ENCODE measurements at places on chromosomes 1 and 21.

- DNase-seq: no peak
Observed at GRCh38 chr21:19807201-19807600, 1191.0 kb upstream of the NCAM2 start.

DNA sequence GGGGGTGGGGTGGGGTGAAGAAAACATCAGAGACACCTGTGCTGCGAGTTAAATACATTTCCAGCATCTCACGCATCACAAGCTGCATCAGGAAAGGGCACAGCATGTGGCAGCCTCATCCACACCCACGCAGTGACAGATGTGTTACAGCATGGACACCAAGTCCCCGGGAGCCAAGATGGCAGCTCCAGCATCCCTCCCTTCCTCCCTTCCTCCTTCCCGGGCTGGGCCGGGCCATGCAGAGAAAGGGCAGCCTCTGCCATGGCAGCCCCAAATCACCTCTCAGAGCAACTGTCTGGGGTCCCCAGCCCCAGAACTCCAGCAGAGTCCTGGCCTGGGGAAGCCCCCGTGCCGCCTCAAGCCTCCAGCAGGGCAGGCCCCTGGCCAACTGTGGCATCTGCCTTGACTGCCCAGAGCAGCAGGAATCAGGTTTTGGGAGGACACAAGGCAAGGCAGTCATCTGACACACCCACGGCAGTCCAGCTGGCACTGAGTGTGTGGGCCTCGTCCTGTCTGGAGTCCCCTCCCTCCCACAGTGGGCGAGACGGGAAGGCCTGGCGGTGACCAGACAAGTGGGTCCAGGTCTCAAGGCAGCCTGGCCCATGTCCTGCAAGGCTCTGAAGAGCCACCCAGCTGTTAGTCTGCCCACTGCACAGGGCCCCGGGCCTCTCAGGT, 6.2 kb downstream of the SMIM1 start:
- DNase-seq: no peak

GRCh38 chr1:161427733-161428516, 60.2 kb upstream of the CFAP126 start:
- peak; percentile 43 for DNase-seq

GRCh38 chr1:59261537-59261936, 35.4 kb upstream of the FGGY start:
- no peak for DNase-seq

DNA sequence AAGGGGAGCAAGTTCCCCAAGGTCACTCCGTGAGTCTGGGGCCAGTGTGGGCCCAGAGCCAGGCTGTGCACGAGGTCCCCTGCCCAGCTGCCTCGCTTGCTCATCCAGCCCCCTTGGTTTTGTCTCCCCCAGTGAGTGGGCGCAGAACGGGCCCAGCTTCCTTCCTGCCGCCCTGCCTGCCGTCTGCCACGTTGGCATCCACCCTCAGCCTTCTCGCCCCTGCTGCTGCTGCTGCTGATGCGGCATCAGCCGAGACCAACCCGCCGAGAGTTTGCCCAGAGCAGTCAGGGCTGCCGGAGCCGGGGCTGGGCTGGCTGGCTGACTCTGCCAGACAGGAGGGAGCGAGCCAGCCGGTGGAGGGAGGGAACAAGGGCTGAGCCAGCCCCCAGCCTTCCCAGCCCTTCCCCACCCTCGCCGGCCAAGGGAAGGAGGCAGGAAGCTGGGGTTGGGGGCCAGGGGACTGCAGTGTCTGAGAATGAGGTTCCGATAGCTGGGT, 31.4 kb upstream of the WASF2 start:
- peak; percentile 68 for DNase-seq

DNA sequence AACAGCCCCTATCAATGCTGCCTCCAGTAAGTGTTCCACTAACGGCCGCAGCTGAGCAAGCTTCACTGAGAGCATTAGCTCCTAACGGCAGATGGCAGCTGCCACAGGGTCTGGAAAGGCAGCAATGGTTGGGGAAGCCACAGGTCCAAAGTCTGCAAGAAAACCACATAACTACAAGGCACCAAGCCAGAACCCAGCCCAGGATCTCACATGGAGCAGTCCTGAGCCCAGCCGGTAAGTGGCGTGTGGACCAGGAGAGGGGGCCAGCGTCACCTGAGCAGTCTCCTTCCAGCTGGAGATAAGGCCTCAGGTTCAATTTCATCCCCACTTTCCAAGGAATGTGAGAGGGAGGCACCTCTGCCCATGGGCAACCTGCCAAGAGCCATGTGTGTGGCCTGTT, 13.2 kb downstream of the SYT2 start:
- no peak for DNase-seq

GRCh38 chr1:228697207-228698016, 37.9 kb upstream of the RHOU start:
- peak; percentile 74 for DNase-seq

GRCh38 chr1:19507516-19507915, 22.2 kb upstream of the CAPZB start:
- no peak for DNase-seq

GRCh38 chr1:154880671-154881070, 10.6 kb upstream of the KCNN3 start:
- no peak for DNase-seq

DNA sequence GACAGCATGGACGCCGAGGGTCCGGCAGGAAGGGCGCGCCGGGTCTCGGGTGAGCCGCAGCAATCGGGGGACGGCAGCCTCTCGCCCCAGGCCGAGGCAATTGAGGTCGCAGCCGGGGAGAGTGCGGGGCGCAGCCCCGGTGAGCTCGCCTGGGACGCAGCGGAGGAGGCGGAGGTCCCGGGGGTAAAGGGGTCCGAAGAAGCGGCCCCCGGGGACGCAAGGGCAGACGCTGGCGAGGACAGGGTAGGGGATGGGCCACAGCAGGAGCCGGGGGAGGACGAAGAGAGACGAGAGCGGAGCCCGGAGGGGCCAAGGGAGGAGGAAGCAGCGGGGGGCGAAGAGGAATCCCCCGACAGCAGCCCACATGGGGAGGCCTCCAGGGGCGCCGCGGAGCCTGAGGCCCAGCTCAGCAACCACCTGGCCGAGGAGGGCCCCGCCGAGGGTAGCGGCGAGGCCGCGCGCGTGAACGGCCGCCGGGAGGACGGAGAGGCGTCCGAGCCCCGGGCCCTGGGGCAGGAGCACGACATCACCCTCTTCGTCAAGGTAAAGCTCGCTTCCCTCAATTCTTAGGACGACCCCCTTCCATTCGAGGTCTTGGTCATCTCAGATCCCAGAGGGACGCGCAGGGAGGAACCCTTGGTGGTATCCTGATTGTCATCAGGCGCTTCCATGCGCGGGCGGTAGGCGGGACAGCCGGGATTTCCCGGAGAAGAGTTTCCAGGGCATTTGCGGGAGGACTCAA, 1.6 kb downstream of the CLIC6 start:
- DNase-seq: peak; percentile 49

DNA sequence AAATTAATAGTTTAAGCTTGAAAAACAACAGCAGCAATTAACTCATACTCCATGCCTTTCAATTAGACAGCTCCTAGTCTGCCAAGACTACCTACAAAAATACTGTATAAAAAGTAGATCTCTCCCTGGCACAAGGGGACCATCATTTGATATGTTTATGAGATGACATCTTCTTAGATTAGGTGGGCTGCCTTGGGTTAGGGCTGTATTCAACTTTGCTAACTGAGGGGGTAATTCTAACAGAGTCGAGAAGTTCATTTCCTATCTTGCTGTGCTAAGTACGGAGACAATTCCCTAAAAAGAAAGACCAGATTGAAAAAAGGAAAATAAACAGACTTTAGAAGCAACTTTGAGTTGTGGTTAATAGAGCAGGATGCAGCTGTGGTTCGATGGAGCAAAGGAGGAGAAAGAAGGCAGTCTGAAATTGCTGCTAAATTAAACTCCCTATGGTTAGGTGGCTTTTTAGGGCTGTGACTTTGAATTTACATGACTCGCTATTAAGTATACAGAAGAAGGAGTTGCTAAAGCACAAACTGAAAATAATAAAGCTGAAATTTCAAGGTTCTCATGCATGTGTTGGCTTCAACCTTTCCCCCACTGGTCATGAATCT, 75.4 kb downstream of the CDC7 start:
- DNase-seq: no peak

DNA sequence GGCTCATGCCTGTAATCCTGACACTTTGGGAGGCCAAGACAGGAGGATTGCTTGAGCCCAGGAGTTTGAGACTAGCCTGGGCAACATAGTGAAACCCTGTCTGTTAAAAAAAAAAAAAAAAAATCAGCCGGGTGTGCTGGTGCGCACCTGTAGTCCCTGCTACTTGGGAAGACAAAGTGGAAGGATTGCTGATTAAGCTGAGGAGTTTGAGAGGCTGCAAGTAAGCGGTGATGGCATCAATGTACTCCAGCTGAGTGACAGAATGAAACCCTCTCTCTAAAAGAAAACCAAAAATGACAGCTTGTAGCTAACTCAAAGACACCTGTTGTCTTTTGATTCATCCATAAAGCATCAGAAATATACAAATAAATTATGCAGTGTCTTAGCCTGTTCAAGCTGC, 31.8 kb downstream of the SIPA1L2 start:
- no peak for DNase-seq

- no peak for DNase-seq
Observed at GRCh38 chr21:17708522-17709265, 96.0 kb upstream of the BTG3 start.

GRCh38 chr1:111227851-111228747, 586 bp downstream of the CHI3L2 start:
- peak; percentile 93 for DNase-seq

DNA sequence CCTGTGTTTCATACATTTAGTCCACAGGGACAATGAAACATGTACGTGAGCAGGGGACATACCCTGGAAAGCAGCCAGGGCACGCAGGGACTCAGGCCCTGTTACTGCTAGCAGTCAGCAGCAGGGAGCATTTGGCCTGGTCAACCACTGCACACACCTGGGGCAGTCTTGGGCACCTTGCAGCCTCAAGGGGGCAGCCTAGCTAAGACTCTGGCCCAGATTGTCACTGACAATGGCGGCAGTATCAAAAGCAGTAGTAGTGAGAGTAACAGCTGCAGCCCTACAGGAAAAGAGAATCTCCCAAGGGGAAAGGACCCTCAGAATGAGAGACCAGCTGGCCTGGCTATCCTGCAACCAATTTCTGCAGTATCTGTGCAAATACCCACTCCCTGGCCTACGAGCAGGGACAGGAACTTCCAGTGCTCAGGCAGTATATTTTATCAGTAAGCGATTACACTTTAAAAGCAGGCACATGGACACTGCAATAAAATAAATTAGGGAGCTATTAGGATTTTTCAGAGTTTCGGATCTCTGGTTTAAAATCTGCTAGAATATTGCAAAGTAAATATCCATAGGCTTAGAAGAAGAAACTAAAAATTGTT, 475.6 kb downstream of the LTN1 start:
- peak; percentile 10 for DNase-seq

DNA sequence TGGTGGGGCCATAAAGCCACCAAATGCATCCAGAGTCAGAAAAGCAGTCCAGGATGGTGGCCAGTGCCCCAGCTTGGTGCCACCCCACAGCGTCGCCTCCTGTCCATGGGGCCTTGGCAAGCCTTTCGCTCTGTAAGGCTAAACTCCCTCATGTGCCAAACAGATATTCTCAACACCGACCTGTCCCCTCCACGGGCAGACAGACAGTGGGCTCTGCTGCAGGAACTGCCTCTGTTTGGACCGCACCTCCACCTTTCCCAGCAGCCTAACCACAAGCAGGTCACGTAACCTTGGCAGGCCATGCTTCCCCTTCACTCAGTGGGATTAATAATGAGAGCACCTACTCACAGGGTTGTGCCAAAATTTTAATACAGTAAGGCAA, 11.7 kb downstream of the RUNX1 start:
- no peak for DNase-seq

GRCh38 chr1:154845174-154845573, 24.9 kb downstream of the KCNN3 start:
- DNase-seq: no peak

GRCh38 chr1:223835754-223836153, 10.0 kb downstream of the TP53BP2 start:
- DNase-seq: no peak

DNA sequence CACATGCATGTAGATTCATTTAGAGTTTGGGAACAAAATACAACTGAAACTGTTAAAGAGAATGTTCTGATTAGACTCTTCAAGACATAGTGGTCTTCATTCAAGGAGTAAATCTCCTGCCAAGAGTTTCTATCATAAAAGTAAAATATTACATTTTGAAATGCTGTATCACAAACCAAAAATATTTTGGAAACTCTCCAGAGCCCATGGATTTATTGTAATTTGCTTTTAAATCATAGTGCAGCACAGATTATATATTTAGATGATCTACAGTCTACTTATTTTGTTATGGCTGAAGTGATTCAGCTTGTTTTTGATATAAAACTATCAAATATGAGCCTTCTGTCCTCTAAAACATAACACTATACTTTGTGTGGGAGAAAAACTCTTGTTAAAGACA, 105.3 kb downstream of the DISP1 start:
- no peak for DNase-seq

DNA sequence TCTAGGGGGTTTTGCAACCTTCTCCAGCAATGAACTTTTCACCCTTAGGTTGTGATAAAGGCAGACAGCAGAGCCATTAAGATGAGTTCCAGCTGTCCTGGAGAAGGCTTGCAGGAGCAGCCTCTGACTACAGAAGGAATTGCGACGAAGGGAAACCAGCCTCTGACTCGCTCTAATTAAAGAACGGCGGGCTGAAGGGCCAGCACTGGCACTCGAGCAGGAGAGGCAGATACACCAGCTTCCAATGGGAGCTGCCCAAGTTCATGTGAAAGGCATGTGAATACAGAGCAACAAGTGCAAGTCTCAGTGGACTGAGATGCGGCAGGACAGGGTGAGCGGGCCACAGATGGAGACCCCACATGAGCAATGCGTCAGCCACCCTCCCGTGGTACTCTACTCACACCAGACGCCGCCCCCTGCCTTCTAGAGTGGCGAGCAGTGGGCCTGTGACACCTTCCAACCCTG, 15.7 kb downstream of the RCC2 start:
- DNase-seq: peak; percentile 67

- peak; percentile 69 for DNase-seq
Observed at GRCh38 chr21:37266515-37267221, 466 bp downstream of the VPS26C start.

GRCh38 chr21:17428484-17428869, 84.4 kb upstream of the CXADR start:
- DNase-seq: no peak

DNA sequence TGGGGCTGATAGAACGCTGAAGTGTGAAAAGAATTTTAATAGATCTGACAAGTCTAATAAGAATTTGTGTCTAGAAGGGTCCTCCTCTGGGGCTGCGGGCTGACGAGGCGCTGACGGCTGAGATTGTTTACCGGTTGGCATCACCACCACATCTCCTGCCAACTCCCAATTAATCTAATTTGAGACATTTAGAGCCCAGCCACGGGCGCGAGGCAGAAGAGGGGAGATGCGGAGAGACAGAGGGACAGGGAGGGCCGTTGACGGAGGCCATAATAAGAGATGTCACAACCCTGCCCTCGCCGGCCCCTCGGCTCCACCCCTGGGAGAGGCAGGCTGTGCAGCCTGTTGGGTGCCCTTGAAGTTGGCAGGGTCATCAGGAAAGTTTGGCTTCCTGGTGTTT, 109.3 kb downstream of the PAX7 start:
- no peak for DNase-seq

- no peak for DNase-seq
Observed at GRCh38 chr1:154493276-154493675, 8.7 kb upstream of the TDRD10 start.

- peak; percentile 93 for DNase-seq
Observed at GRCh38 chr1:236143104-236143948, 987 bp downstream of the GPR137B start.

GRCh38 chr1:225933072-225933471, 7.9 kb downstream of the LEFTY2 start:
- DNase-seq: peak; percentile 81
